ENCODE measurements at places on chromosomes 7 and 10. TPM values are rescaled to one million over a fixed set of nuclear protein-coding genes. Genes with fewer than 3 reads are reported as not detected.

The HIF1AN gene
- 13.2 TPM for total RNA-seq

The NUTM2A gene
- total RNA-seq, result 0.66 TPM

The MMS19 gene
- 102 TPM for total RNA-seq

The CALCR gene
- total RNA-seq, result 0.14 TPM

The DNAJC9 gene
- total RNA-seq, result 51.5 TPM

The CYP3A5 gene
- total RNA-seq, result under 0.01 TPM

Measured in placental pericyte (primary cell).